ENCODE measurements at places on chromosomes 16 and 17.

- no peak for DNase-seq
Observed at GRCh38 chr16:15037003-15037402, 18.9 kb downstream of the NTAN1 start.

- peak; percentile 30 for DNase-seq
Observed at GRCh38 chr16:1771188-1771863, at the start of gene NME3. Gene NME3 (minus strand): TSS chr16:1771543. CDS start chr16:1771534, 9 bp downstream.

- DNase-seq = no peak
Observed at GRCh38 chr17:29179232-29180033, 765 bp downstream of the MYO18A start.

DNA sequence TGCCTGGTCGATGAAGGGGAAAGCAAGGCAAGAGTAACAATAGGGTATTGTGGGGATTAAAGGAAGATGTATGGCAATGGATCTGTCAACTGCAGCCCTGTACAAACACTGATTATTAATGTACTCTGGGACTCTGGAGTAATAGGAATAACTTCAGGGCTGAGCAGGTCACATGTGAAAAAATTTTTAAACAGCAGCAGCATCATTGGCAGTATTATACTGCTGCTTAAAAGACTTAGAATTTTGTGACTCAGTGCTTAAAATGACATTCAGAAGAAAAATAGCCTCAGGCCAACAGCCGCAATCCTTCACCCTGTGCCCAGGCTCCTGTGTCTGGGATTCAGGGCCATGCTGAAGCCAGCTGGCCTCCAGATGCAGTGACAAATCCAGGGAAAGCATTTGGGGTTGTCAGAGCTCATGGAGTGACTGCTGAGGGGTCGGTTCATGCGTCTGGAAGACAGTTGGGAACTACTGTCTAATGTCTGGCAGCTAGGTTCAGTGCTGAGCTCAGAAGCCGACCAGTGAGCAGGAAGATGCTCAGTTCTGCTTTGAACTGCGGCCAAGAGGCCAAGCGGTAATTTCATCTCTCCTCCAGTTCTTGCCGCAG is 22.2 kb downstream of the TEX2 start:
- no peak for DNase-seq

DNA sequence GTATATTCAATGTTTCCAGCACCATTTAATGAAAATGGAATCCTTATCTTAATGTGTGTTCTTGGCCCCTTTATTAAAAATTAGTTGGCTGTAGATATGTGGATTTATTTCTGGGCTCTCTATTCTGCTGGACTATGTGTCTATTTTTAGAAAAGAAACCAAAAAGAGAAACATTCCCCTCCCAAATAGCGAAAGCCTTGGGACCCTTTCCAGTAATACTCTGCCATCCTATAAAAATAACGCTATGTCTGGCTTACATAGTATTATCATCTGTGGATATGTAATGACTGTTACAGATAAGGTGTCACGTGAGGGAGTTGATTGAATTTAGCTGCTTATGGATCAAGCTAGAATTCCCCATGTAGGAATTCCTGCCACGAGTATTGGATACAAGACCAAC is 279.3 kb upstream of the KIF2B start:
- no peak for DNase-seq

DNA sequence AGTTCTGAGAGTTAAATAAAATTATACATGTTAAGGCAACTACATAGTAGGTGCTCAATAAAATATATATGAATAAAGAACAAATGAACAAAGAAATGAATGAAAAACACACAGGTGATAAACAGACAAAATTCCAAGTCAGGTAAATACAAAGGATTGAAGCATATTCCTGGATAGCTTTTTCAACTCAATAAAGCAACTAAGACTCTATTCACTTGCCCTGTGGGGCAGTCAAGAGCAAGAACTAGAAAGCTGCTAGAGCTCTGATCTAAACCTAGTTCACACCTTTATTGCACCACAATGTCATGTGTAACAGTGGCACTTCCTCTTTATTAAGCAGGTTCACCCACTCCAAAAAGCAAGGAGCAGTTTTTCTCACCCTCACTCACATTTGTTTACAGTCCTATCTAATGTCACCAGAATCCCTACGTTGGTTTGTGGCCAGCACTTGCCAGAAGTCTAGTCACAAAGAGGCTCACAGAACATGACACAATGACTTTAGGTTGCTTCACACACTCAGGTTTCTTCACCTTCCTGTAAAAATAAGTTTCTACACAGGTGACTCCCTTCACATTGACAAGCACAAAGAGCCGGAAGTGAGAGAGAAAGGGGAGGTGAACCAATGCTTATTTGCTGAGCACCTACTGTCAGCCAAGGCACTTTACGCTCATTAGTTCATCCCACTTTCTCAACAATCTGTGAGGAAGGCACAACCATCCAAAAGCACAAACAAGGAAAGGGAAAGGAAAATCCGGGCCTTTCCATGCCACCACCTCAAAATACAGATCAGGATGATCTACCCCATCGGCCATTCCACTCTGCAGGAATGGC is 70.8 kb downstream of the XPO6 start:
- no peak for DNase-seq

DNA sequence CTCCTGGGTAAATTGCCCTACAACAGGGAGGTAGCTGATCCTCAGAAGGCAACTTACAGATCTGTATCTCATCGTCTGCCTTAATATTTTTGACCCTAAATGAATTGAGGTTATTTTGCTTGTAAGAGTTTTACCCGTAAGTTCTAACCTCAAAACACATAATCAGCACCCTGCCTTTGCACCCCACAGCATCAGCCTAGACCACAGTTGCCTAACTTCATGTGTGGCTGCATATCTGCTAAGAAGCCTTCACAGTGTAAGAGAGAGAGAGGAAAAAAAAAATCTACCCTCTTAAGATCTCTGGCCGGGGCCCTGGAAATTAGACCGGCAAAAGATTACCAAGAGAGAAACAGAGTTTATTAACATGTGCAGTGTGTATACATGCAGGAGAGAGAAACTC is 76.9 kb downstream of the ARHGAP44 start:
- no peak for DNase-seq

- no peak for DNase-seq
Observed at GRCh38 chr17:9386401-9386800, 189.2 kb downstream of the STX8 start.

DNA sequence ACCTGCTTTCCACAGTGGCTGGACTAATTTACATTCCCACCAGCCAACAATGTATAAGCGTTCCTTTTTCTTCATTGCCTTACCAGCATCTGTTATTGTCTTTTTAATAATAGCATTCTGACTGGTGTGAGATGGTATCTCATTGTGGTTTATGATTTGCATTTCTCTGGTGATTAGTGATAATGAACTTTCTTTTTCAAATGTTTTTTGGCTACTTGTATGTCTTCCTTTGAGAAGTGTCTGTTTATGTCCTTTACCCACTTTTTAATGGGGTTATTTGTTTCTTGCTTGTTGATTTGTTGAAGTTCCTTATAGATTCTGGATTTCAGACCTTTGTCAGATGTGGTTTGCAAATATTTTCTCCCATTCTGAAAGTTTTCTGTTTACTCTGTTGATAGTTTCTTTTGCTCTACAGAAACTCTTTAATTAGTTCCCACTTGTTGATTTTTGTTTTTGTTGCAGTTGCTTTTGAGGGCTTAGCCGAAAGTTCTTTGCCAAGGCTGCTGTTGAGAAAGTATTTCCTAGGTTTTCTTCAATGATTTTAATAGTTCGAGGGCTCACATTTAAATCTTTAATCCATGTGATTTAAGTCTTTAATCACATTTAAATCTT is 26.8 kb downstream of the ITGAM start:
- DNase-seq = no peak

GRCh38 chr17:38926293-38927070 is 1.1 kb downstream of the LASP1NB start:
- no peak for DNase-seq

- no peak for DNase-seq
Observed at GRCh38 chr17:18146980-18147379, 36.6 kb upstream of the ALKBH5 start.

- DNase-seq = no peak
Observed at GRCh38 chr17:63833026-63833740, 5.7 kb upstream of the FTSJ3 start.
